ENCODE measurements at places on chromosomes 2 and 18.

- DNase-seq, result no peak
These were observed 66.1 kb upstream of the LRPPRC start for GRCh38 chr2:44061876-44062275.

- DNase-seq, result no peak
These were observed 135.9 kb downstream of the AGPS start for GRCh38 chr2:177528351-177528933.

- DNase-seq, result no peak
These were observed 155.2 kb downstream of the VAPA start for GRCh38 chr18:10068766-10069567.

DNA sequence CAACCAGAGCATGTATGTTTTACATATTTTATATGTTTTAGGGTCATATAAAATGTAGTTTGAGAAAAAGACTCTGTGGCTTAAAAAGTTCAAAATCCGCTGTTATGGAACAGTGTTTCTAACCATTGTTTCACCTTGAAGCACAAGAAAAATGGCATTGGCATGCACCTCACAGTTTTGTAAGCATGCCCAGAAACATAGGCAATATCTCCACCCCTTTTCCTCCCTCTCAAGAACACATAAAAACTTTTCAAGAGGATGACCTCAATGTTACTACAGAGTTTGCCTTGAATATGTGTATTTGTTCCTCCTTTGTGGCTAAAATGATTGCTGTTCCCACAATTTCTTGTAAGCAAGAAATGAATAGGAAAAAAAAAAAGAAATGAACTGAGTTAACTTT is 29.3 kb upstream of the SLC40A1 start:
- DNase-seq, result no peak

- no peak for DNase-seq
These were observed 387.6 kb downstream of the NBAS start for GRCh38 chr2:15173501-15173900.

- DNase-seq, result no peak
These were observed 359.9 kb downstream of the ARHGAP15 start for GRCh38 chr2:143489145-143489544.

GRCh38 chr2:102061962-102062795 is 70.4 kb downstream of the IL1R2 start:
- no peak for DNase-seq

GRCh38 chr18:24913507-24914170 is 438.3 kb downstream of the ZNF521 start:
- no peak for DNase-seq

GRCh38 chr2:153408710-153409385 is 69.7 kb downstream of the RPRM start:
- DNase-seq, result no peak

DNA sequence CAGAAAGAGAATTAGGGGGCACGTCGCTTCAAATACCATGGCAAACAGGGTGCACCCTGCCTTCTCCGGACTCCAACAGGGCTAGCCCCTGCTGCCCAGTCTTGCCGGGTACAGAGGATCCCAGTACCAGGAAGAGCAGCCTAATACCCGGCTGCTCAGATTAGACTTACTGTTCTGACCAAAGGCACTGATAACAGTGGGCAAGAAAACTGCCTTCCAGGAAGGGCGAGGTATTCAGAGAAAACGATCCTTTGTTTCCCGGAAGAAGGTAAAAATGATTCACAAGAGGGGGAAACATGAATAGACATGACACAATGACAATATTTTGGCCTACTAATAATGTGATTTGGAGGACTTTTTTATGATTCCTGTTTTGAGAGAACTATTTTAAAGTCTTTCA is 99.9 kb downstream of the SS18 start:
- no peak for DNase-seq

DNA sequence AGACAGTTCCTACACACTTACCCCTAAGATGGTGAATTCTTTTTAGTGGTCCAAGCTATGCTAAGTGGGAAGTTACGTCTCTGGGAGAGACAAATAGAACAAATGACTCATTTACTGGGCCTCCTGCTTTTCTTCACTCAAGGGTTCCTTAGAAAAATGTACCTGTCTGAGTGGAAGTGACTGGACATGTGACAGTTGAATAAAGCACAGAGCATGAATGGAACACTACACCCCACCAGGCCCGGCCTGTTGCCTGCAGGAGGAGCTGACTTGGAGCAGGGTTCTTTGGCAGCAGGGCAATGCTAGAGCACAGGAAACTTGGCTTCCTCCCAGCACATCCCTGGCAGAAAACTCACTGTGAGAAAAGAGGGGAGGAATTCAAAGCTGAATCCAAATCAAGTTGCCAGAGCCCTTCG is 451.0 kb upstream of the SETBP1 start:
- no peak for DNase-seq

DNA sequence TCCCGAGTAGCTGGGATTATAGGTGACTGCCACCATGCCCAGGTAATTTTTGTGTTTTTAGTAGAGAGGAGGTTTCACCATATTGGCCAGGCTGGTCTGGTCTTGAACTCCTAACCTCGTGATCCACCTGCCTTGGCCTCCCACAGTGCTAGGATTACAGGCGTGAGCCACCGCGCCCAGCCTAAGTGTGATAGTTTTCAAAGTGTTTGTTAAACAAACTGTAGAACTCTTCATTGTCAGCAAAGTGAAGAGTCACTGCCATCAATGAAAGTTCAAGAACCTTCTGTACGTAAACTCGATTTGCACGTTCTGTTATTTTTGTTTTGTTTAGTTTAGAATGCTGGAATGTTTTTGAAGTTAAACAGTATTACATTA is 18.0 kb upstream of the SOS1 start:
- no peak for DNase-seq

GRCh38 chr18:63138436-63139340 is 180.9 kb downstream of the BCL2 start:
- DNase-seq, result no peak

- DNase-seq, result no peak
These were observed 174.6 kb upstream of the PID1 start for GRCh38 chr2:229445501-229446211.

DNA sequence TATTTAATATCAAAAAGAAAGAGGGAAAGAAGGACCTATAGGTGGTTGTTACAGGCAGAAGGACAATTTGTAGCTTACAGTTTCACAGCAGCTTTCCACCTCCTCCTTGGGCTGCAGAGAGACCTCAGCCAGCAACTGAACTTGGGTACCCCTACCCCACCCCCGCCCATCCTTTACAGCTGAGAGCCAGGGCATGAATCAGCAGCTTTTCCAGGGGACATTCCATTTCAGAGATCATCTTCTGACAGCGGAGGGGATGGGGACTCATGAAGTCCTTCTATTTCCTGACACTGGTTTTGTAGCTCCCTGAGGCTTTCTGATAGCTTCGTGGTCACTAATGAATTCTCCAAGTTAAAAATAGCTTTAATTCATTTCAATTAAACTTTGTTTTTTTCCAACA is 96.4 kb downstream of the ITGB1BP1 start:
- DNase-seq, result no peak

- DNase-seq, result no peak
These were observed 25.4 kb upstream of the SOX11 start for GRCh38 chr2:5666798-5667197.

DNA sequence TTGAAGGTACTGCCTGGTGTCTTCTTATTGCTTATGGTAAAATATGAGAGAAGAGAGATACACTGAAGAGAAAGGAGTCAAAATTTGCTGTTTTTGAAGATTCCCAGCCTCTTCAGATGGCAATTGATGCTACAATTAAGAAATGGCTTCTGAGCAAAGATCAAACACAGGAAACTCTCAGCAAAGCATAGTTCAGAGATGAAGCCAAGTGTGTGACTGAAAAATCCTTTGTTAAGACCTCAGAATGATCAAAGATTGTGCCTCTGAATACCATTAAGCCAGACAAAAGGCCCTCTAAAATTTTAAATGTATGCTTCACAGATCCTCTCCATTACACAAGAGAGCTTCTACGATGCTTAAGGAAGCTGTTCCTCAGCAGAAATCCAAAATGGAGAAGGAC is 216.3 kb downstream of the UXS1 start:
- no peak for DNase-seq

GRCh38 chr2:15279201-15279876 is 281.8 kb downstream of the NBAS start:
- DNase-seq, result no peak

DNA sequence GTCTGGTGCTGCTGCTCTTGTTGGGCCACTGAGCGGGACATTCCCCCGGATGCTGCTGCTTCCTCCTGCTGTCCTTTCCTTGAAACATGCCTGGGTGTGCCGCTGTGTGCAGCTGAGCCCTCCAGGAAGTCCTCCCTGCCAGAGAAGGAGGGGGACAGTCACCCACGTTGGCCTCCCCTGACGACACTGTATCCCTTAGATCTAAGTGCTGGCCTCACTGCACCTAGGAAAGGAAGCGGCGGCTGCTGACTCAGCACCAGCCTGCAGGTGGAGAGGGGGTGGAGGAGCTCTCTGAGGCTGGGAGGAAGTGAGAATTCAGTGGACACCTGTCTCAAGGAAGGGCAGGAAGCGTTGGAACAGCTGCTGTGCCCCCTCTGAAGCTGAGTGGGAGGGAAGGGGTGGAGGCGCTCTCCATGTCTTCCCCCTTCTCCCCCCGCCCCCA is 239.8 kb downstream of the HAUS1 start:
- peak; percentile 69 for DNase-seq

DNA sequence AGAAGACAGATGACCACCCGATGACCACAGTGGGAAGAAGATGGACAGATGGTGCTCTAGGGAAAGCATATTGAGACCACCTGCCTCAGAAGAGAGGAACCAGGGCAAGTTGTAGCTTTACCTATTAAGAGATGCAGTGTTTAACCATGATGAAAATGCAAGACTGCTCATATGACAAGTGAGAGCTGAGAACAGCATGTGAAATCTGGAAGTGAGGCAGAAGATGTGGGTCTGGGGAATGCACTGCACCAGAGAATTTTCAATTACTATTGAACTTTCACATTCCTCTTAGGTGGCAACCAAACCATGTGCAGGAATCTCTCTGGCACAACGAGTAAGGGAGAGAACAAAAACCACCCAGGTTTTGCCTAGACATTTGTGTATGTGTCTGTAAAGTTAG is 184.8 kb upstream of the CRIM1 start:
- no peak for DNase-seq

DNA sequence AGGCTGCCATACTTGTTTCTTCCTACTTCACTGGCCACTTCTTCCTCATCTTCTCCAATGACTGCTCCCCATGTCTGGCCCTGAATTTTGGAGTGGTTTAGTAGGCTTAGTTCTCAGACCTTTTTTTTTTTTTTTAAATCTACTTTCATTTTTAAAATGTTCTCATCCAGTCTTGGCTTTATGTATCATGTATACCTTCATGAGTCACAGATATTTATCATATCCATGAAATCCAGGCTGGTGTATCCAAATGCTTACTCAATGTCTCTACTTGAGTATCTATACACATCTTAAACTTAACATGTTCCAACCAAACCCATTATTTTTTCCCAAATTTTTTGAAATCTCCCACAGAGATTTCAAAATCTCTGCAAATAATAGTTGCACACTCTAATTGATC is 26.3 kb upstream of the CFAP36 start:
- no peak for DNase-seq

DNA sequence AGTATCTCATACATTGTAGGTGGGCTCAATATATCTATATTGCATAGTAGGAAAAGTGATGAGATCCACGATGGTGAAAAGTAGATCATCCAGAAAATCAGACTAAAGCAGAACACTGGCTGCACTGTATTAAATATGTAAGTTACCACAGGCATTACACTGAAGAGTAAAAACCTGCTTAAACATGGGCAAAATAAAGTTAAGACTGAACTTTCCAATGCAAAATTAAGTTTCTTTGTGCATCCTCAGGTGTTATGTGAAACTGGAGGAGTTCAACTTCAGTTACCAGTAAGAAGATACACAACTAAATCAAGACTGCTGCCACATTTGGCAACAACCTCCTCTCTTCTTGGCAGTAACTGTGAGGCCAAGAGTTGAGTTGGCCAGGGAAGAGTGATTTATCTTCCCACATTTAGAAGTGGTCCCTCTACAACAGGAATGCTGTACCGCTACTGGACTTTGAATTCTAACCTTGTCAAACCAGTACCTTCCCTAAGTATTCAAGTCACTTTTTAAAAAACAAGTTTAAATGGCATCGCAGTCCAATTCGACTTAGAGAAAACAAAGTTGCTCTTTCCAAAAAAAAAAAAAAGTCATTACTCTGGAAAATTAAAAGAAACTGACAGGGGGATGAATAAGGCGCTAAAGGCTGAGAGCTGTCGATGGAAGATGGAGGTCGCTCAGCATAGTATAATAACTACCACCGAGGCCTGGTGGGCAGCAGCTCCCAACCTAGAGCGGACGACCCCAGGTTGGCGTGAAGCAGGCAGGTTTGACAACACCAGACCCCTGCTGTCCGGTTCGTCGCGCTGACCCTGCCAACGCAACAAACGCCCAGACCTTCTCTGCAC is 1.1 kb downstream of the MAP4K3 start:
- no peak for DNase-seq

DNA sequence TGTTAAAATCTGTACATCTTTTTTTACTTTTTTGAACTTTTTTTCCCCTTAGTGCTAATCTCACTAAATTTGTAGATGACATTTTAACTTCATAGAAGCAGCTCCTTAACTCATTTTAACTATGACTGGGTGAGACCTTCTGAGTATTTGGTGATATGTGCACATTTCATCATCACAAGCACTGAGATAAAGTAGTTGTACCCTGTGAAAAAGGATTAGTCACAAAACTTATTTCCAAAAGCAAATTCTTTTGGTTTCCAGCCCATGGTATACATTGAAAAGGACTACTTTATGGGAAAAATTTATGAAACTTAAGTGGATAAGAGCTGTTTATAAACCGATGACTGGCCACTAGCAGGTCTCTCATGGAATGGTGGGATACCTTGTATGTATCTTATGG is 581.5 kb downstream of the PLCL1 start:
- DNase-seq, result no peak

DNA sequence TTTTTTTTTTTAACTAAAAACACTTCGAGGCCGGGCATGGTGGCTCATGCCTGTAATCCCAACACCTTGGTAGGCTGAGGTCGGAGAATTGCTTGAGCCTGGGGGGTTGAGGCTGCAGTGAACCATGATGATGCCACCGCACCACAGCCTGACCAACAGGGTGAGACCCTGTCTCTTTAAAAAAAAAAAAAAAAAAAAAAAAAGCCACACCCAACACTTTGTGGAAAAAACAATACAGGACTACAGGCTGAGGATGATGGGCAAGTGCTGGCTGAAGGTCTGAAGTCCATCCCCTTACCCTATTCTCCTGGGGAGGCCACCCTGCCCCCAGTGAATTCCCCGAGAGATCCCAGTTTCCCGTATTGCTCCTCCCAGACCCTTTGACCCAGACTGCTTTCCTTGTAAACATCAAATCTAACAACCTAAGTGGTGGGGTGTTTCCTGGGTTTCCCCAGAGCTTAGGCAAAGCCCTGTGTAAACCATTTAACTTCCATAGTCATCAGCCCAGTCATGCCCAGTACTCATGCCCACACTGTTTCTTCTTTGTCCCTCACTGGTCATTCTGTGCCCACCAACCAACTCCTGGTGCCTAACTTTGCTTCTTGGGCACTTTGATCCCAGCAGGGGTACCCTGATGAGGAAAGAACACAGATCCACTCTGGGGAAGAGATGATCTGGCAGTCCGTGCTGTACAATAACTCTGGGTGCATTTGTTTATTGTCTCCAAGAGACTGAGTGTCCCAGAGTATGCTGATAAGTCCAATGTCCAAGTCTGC is 5.8 kb upstream of the TMEM37 start:
- DNase-seq, result no peak

- DNase-seq, result no peak
These were observed 268.1 kb upstream of the ATP5MC3 start for GRCh38 chr2:175449616-175450015.

- no peak for DNase-seq
These were observed 71.6 kb downstream of the C2orf74 start for GRCh38 chr2:61233581-61233980.

- no peak for DNase-seq
These were observed 76.2 kb downstream of the KIAA2012 start for GRCh38 chr2:202149155-202149762.
